ENCODE measurements at places on chromosomes 13 and 19.

DNA sequence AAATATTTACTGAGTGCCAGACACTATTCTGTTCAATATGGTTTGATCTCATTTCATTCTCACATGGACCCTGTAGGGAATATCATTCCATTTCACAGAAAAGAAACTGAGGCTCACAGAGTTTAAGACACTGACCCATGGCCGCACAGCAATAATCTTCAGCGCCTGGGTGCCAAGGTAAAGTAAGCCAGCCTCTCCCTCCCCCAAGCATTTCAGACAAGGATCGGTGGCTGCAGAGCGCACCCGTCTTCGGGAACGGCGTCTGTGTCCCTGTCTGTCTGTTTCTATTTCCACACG lies 4.3 kb upstream of the PDE4A start:
- DNase-seq: no peak

DNA sequence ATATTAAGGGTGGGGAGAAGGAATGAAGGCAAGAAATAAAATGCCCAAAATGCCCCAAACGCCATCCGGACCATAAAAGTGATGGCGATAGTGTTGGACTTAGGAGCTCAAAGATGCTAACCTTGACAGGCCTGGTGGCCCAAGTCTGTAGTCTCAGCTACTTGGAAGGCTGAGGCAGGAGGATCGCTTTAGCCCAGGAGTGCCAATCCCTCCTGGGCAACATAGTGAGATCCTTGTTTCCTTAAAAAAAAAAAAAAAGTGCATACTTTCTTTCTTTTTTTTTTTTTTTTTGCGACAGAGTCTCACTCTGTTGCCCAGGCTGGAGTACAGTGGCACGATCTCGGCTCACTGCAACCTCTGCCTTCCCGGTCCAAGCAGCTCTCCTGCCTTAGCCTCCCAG lies 32.0 kb upstream of the MRI1 start:
- DNase-seq: no peak

DNA sequence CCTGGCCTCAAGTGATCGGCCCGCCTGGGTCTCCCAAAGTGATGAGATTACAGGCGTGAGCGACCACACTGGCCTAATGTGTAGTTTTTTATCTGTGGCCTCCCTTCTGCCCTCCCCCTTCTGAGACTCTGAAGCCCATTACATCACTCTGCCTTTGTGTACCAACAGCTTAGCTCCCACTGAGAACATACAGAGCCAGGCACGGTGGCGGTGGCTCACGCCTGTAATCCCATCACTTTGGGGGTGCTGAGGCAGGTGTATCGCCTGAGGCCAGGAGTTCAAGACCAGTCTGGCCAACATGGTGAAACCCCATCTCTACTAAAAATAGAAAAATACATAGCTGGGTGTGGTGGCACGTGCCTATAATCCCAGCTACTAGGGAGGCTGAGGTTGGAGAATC lies 12.6 kb downstream of the NCR1 start:
- no peak for DNase-seq

- no peak for DNase-seq
Observed at GRCh38 chr19:46737761-46738171, 8.1 kb upstream of the FKRP start.

GRCh38 chr19:39372047-39372802 lies 18.7 kb downstream of the PAF1 start:
- DNase-seq: no peak

- DNase-seq: no peak
Observed at GRCh38 chr19:42397263-42398166, 7.4 kb upstream of the CNFN start.

- DNase-seq: no peak
Observed at GRCh38 chr13:27226991-27227390, 24.4 kb upstream of the RPL21 start.

DNA sequence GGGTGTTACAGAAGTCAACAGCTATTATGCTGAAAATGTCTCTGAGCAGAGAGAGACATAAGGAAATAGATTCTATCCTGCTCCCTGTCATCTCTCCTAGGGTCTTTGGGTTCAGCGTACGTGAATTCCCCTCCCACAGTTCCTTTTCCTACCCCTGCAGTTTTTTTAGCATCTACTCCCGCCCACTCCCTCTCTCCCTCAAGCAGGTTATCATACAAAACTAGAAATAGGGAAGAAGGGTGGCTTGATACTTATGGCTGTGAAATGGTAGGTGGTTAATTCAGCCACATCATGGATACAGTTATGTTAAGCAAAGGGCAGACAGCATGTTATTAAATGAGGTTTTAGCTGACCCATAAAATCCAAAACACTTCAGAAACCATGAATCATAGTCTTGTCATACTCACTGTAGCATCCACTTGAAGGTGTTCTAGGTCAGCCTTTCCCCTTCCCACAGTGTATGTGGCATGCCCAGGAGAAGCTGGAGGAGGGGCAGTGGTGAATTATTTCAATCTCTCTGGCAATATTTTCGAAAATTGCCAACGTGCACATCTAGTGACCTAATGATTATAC lies 236.8 kb upstream of the SERP2 start:
- DNase-seq: no peak

DNA sequence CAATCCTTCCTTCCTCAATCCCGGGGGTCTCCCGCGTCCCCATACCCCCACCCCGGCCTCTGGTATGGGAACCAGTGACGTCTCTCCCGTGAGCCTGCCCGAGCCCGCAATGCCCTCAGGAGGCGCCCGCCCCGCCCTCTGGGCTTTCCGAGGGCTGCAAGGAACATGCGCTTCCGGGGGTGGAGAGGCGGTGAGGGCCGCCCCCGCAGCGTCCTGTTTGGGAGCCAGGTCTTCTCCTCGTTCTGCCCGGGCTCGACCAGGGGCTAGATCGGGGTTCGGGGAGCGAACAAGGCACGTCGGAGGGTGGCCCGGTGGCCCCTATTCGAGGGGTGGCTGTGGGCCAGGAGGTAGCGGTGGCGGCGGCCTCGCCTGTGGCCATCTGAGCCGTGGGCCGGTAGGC lies 6.6 kb upstream of the TEX101 start:
- DNase-seq: no peak

GRCh38 chr19:48945817-48946216 lies 8.9 kb upstream of the BAX start:
- no peak for DNase-seq

GRCh38 chr19:47487551-47488515 lies 3.8 kb upstream of the KPTN start:
- DNase-seq: no peak

GRCh38 chr19:33388725-33389420 lies 15.4 kb downstream of the CEBPG start:
- DNase-seq: no peak

- no peak for DNase-seq
Observed at GRCh38 chr13:60214213-60215055, 50.7 kb upstream of the DIAPH3 start.
